ENCODE measurements at places on chromosomes 6 and 20.

DNA sequence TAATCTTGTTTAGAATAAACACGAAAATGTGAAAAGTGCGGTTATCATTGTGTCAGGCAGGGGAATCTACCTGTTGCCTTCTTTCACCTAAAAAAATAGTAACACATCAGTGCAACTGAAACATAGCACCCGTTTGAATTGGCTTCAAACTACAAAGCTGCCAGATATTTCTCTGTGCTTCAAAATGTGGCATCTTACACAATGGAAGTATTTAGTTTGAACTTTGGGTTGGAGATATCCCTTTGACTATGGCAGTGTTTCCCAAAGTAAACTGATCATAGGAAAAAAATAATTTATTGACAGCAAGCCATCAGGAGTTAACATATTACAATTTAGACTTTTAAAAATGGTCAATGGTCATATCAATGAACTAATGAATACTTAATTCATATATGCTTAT is 3.6 kb downstream of the PPP1R3G start:
- no peak for DNase-seq

DNA sequence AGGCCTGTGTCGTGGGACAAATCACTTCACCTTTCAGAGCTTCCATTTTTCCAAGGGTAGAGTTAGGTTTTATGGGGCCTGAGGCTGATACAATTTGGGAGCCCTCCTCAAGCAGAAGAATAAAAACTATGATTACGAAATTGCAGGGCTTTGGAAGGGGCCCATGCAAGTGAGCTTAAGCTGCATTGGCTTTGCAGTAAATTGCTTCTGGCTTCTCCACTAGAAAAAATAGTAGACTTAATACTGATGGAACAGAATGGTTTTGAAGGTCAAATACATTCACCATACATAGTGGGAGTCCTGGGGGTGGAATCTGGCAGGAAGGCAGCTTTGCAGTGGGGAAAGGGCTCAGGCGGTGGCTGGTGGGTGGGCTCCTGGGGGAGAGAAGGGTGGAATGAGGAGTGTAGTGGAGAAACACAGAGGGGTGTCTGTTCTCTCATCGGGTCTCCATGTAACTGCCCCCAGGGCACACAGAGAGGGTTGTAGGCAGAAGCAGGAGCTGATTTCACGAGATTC is 55.9 kb upstream of the RNF24 start:
- DNase-seq = no peak

GRCh38 chr6:42851599-42851998 is 27.8 kb upstream of the RPL7L1 start:
- no peak for DNase-seq

DNA sequence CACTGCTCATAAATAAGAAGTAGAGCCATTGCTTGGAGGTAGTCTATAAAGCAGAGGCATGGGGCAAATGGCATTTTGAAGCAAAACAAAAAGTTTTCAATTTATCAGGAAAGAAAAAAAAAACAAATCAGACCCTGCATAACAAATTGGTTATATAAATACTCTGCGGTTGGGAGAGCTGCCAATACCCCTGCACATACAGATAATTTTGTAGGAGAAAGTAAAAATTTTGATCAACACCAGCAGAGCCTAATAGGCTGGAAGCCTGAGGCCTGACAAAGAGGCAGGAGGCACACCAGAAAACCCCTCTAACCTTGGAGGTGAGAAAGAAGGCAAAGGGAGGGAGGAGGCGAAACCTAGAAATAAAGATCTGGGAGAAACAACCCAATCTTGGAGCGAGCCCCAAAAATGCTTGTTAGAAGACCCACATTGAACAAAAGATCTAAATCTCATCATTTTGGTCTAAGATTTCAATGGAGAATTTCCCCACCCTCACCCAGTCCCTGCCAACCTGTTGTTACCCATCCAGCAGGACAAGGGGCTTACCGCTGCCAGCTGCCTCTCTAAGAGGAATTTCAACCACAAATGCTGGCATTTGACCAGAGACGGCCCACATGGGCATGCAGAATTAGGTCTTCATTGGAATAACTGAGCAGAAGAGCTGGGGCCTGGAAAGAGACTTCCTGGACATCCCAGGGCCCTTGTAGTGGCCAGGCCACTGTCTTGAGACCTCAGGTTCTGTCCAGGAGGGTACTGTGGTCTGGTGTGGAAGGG is 28.4 kb downstream of the FOXA2 start:
- no peak for DNase-seq

GRCh38 chr6:155444120-155444917 is 11.3 kb downstream of the NOX3 start:
- DNase-seq = no peak

GRCh38 chr6:39649996-39650395 is 75.2 kb downstream of the KIF6 start:
- no peak for DNase-seq

- no peak for DNase-seq
Measured at GRCh38 chr6:134480593-134480992, 162.7 kb upstream of the SGK1 start.

GRCh38 chr6:167329014-167329413 is 4.1 kb downstream of the TTLL2 start:
- DNase-seq = no peak

DNA sequence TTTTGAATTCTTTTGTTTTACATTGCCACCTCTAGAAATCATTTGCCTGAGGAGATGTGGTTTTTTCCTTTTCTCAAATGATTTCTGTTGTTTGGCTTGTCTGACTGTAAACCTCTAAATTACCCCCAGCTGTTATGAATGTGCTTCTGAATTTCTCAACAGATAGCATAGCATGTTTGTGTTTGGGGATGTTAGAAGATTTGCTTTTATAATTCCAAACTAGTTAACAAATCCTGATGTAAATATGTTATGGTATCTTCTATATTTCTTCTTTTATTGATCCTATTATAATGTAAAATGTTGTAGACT is 31.6 kb upstream of the EZR start:
- no peak for DNase-seq

DNA sequence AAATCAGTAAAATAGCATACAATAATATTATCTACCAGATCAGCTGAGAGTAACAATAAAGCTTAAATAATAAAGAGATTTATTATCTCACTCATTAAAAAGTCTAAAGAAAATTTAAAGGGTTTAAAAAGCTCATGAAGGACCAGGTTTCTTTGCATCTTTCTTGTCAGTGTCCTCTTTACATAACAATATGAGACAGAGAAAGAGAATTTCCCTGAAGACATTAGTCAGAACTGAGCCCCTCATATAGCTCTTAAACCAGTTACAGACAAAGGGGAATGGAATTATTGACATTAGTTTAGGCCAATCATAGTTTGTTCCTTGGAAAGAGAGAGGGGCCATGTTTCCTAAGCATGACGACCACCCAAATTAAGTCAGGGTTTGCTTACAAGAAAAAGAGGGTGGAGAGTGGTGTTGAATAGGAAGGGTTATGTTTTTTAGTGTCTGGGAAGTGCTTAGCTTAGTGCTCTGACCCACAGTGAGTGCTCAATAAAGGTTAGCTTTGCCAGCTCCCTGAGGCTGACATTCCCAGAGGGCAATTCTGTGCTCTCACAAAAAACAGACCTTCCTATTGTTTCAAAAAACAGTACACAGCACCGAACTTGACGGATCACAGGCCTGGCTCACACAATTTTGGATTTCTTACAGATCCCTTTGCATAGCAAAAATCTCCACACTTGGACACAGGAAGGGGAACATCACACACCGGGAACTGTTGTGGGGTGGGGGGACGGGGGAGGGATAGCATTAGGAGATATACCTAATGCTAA is 3.6 kb upstream of the PLCB1 start:
- no peak for DNase-seq

DNA sequence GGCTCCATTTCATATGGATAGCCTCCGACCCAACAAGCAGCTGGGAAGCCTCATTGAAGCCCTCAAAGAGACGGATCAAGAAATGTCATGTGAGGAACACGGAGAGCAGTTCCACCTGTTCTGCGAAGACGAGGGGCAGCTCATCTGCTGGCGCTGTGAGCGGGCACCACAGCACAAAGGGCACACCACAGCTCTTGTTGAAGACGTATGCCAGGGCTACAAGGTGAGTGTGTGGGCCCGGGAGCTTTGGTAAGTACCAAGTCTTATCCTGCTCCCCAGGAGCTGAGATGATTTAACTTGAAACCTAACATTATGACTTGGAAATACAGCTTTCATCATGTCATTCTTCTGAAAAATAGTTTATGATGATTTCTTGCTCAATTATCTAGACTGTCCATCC is 4.1 kb downstream of the TRIM38 start:
- no peak for DNase-seq

DNA sequence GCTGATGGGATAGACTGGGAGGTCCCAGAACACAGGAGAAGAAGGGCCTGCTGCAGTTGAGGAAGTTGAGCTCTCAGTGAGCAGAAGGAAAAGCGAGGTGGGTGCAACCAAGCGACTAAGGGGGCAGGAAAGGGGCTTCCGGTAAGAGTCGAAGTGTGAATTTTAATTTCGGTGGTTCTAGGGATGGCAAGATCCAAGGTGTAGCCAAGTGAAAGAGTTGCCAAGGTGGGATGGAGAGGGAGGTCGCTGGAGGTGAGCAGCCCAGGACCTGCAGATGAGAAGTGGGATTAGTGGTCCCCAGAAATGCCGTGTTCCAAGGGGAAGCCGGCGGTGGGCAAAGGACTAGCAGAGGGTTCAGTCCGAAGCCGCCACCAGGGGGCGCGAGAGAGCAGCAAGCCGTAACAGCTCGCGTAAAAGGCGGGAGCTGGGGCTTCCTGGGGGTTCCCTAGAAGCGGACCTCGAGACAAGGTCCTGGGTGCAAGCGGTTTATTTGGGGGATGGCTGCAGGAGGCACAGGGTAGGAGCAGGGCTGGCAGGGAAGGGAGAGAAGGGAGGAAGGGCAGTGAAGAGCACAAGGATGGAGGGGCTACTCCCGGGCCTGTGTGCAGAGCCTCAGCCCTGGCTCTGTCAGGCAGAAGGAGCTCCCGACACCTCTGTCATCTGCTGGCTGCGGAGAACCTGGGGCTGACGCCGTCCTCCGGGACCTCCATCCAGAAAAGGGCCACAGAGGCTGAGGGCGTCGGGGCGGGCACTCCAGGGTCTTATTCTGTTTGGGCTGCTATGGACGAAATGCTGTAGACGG is 103.6 kb downstream of the PAX1 start:
- peak; percentile 10 for DNase-seq

GRCh38 chr6:149749594-149750135 is at the start of gene PCMT1:
PCMT1 (plus strand) TSS chr6:149749741; CDS start chr6:149749902, 161 bp downstream.
- DNase-seq = peak; percentile 88

DNA sequence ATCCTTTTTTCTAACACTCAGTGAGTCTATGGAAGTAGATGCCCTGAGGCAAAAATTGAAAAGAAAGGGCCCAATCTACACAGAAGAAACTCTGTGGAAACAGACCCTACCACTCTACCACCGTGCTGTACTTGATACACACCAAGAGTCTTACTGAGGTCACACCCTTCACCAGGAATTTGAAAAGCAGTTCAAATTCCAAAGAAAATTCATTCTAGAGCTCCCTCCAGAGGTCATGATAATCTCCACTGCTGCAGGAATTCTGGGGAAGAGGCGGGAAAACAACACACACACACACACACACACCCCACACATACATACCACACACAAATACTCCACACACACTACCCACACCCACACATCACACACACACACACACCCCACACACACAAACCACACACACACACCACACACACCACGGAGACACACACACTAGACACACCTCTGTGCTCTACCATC is 336.8 kb downstream of the HDGFL1 start:
- no peak for DNase-seq

- DNase-seq = no peak
Measured at GRCh38 chr6:11730641-11731040, 48.0 kb downstream of the ADTRP start.

DNA sequence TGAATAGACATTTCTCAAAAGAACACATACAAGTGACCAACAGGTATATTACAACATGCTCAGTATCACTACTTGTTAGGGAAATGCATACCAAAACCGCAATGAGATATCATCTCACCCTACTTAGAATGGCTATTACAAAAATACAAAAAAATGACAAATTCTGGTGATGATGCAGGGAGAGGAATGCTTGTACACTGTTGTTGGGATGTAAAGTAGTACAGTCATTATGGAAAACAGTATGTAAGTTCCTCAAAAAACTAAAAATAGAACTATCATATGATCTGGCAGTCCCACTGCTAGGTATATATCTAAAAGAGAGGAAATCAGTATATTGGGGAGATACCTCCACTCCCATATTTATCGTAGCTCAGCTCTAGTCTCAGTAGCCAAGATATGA is 10.9 kb upstream of the SLC17A5 start:
- no peak for DNase-seq

DNA sequence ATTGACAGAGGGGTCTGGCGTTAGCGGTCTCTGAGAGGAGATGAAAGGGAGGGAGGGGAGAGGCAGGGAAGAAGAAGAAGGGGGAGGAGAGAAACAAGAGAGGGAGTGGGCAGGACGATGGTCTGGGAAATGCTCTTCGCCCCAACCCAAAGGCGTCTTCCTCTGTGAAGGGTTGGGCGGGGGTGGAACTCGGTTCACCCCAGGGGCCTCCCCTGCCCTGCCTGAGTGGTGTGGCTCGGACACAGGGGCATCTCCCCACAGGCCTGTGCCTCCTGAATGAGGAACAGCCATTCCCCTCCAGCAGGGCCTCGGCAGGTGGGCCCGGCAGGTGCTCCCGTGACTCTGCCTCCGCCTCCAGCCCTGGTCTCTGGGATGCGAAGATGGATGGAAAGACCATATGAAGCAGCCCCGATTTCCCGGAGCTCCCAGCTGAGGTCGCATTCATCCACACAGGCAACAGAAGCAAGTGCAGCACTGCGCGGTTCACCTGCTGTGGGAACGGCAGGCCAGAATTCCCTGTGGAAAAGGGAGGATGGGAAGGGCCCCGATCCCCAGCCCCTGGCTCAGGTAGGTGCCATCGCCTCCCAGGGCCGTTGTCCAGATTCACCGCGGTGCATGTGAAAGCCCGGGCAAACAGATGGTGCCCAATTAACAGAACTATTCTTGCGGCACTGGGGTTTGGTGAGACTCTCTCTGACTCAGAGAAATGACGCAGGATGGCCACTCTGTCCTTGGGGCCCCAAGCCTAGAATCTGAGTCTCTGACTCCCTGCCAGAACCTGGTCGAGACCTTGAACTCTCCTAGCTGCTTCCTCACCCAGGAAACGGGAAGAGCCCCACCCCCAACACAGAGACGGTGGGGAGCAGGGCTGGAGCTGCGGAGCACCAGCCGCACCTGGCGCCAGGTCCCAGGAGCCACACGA is 29.4 kb upstream of the RPS6KA2 start:
- DNase-seq = no peak

GRCh38 chr20:7470912-7471311 is 469.3 kb downstream of the HAO1 start:
- no peak for DNase-seq

DNA sequence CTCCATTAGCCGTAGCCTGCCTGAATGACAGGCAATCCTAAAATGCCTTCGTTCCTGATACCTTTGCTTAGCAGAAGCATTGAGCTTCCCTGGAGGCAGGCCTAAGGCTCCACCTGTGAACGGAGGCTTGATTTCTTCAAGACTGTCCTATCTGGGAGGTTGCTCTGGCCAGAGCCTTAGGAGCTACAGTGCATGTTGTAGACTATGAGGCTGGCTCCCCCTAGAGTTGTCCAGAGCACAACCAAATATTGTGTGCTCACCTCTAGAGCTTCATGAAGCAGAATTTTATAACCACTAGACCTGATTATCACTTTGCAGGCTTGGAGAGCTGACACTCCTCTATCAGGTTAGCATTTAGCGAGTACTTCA is 217.8 kb downstream of the MAFB start:
- DNase-seq = peak; percentile 75

Data from SK-N-DZ (cell line).